ENCODE measurements at places on chromosomes 6 and 20.

DNA sequence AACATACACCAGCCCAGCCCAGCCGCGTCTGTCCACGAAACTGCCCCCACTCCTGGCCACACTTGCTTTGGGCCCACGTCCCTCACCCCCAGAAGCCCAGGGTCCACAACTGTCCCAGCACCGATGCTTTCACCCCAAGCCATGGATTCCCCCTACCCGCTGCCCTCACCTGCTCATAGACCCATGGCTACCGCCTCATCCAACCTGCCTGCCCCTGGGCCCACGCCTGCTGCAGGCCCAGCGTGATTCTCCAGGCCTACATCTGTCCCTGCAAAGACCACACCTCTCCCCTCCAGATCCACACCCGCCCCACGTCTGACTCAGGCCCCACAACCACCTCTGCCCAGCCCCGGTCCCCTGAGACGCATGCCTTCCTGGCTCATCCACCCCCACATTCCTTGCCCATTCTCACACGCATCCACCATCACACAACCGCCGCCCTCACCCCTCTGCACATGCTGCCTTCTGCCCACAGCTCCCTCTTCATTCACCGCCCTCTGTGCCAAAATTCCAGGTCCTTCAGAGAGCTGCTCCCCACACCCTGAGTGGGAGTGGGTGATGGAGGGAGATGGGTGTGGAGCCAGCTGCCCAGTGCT lies 86.7 kb downstream of the GRM4 start:
- no peak for DNase-seq

GRCh38 chr6:35668744-35669450 lies 19.8 kb downstream of the FKBP5 start:
- no peak for DNase-seq

DNA sequence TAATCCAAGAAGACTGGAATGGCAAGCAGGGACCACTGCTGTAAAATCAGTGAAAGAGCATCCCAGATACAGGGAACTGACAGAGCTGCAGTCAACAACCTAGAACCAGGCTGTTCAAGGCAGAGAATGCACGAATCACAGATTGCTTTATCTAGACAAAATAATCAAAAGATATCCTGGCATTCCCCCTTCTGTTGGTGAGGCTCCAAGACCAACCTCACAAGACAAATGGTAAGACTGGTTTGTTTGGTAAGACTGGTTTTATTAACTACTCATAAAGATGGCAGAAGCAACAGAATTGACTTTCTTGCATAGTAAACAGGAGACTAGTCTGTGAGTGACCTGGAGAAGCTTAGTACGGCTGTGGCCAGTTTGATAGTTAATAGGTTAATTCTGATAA lies 88.8 kb upstream of the AHI1 start:
- no peak for DNase-seq

DNA sequence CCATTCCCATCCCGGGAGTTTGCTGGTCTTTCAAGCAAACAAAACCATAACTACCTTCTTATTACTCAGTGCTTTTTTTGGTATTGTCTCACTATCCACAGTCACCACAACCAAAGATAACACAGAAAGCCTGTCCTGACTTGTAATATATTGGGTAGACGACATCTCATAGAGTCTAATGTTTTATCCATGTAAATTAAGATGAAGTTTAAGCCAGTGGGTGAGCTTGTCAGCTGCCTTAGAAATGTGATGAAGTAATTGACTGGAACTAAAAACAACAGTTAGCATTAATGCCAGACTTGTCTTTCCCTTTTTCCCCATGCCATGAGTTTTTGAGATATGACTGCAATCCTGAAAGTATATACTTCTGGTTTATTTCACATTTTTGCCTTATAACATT lies 282.7 kb upstream of the PRDM1 start:
- DNase-seq = no peak

DNA sequence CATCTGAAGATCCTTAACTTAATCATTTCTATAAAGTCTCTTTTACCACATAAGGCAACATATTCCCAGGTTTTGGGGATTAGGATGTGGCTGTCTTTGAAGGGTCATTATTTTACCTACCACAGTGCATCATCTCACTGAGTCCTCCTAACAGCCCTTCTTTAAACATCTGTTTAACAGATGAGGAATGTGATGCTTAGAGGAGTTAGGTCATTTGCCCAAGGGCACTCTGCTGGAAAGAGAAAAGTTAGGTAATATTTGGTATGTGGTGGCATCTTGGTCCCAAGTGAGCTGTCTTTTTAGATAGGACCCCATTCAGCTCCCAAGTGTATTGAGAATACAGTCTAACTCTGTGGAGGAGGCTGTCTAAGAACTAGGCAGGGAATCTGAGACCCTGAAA lies 11.0 kb downstream of the MMP24 start:
- DNase-seq = no peak

- DNase-seq = no peak
Measured at GRCh38 chr20:44495802-44496481, 20.3 kb downstream of the TTPAL start.

- DNase-seq = no peak
Measured at GRCh38 chr6:100876251-100876650, 4.9 kb downstream of the ASCC3 start.

GRCh38 chr6:62283796-62284411 lies 2.1 kb downstream of the KHDRBS2 start:
- DNase-seq = peak; percentile 22
